ENCODE measurements at places on chromosomes 7 and 10. TPM values are rescaled to one million over a fixed set of nuclear protein-coding genes. Genes with fewer than 3 reads are reported as not detected.

The ZNF394 gene
- polyA plus RNA-seq: 26.8 TPM

The FAM25A gene
- polyA plus RNA-seq: not detected

The NOS3 gene
- 0.51 TPM for polyA plus RNA-seq

The OR6V1 gene
- polyA plus RNA-seq: not detected

The PTER gene
- 22.7 TPM for polyA plus RNA-seq

Measured in GM12878 (cell line).